AG04449 (cell line): ENCODE measurements at places on chromosomes 2 and 18.

GRCh38 chr2:11745613-11746375 lies 638 bp upstream of the LPIN1 start:
- no peak for DNase-seq

- DNase-seq, result no peak
Observed at GRCh38 chr2:233835230-233836186, 18.8 kb downstream of the HJURP start.

DNA sequence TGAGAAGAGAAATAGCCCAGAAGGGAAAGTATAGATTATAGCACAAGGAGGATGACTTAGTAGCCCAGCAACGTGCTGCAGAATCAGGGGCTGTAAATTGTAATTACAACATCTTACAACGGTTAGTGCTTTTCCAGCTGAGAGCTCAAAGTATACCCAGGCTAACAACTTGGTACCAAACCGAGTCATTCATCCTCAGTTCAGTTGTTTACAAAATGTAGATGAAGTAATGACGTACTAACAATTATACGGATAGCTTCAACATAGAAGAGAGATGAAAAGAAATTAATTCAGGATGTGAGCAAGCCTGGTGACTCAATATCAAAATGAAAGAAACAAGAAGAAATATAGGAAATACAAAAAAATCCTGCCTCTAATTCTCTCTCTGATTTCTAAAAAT lies 99.2 kb downstream of the DYNAP start:
- DNase-seq, result no peak

DNA sequence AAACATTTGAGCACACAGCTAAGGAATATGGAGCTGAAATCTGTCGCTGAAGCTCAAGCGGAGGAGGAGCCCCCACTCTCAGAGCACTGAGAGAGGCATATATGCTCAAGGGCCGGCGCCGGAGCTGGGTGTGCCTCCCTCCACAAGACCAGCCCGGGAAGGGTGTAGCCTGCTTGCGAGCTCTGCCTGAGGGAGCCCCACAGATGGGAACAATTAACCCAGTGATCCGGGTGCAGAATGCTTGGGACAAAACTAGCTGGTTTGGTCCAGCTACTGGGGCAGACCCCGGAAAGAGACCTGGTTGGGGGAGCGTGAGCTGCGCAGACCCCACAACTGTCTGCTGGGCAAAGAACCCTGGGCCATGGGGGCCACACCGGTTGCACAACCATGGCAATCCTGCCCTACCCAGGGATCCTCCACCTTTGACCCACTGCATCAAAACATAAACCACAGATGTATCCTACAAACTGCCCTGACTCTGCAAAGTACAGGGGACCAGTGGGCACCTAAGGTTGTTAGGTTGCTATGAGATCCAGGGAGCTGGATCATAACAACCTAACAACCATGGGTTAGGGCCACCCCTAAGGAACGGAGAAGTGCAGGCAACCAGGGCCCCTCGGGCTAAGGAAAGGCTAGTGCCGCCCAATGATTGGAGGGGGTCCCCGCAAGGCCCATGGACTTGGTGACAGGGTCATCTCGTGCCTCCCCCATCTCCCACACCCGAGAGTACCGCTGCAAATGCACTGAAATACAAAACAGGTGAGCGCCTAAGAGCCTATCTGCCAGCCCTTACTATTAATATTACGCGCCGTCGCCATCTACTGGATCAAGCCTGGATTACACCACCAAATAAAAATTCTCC lies 53.4 kb upstream of the SCN1A start:
- DNase-seq, result no peak

- DNase-seq, result no peak
Observed at GRCh38 chr2:174965992-174966744, 39.0 kb downstream of the CHN1 start.
